Activated T-helper 1 cell treated with Interleukin-2 at 50 U/mL for 16 hours (primary cell): ENCODE measurements at places on chromosomes 11 and 22.

GRCh38 chr11:9362393-9362863, 22.0 kb upstream of the IPO7 start:
- DNase-seq, result no peak

GRCh38 chr11:17351172-17351509, 459 bp upstream of the NCR3LG1 start:
- DNase-seq, result no peak

DNA sequence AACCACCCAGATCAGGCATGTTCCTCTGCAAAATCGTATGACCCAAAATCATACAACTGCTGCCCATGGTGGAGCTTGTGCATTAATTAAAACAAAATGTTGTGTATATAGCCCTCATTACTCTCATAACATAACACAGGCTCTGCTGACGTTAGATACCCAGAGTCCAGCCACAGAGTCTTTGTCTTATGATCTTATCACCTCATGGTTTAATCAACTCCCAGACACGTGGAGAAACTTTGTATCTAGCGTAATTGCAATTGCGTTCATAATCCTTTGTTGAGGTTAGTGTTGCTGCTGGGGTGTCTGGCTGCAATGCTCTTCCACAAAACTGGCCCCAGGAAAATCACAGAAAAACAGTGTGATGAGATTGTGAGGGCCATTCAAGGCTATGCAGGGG, 5.0 kb upstream of the APOL1 start:
- DNase-seq, result no peak

DNA sequence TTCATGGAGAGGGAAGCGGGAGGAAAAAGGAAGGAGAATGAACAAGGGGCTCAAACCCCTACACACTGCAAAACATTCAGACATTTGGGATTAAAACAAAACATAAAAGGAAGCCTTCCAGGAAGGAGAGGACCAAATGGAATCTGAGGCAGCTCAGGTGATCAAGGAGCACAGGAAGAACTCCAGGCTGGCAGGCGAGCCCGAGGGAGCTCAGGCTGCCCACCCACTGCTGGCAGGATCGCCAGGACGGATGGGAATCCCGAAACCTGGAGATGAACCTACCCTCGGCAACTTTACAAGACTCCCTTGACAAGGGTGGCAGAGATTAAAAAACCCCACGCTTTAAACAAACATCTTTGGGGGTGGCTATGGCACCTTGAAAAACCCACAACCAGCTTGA, 5.0 kb upstream of the PYGM start:
- DNase-seq, result no peak

DNA sequence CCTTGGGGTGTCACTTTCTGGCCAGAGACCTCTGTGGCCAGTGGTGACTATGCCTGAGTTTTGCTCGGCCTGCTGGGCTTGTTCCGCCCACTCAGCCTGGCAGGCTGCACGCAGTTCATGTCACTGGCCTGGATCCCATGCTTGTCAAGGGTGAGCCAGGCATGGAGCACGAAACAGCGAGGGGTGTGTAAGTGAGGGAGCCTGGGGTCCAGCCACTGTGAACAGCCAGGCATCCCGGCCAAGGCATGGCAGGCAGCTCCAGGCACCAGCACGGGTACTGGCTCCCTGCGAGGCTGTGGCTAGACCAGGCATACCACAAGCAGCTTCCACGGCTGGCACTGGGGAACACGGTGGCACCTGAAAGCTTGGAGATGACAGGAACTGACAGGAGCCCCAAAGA, 214.3 kb downstream of the LRRC4C start:
- no peak for DNase-seq

DNA sequence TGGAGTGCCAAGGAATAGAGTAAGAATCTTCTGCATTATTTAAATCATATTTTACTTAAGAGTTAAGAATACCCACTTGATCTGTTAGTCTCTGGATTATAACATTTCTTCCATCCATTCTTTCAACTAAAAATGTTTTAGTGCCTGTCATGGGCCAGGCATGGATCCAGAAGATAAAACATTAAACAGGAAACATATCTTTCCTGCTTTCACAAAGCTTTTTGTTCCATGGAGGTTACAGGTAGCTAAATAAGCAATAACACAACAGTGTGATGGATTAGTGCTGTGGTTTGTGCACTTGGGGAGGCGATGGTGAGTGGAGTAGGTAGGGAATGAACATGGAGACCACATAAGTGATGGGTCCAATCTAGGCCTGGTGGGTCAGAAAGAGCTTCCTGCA, 258.5 kb downstream of the DDX10 start:
- DNase-seq, result no peak

- DNase-seq, result no peak
These were observed 151.3 kb downstream of the CADM1 start for GRCh38 chr11:115352805-115353485.

- no peak for DNase-seq
These were observed 8.5 kb upstream of the ACR start for GRCh38 chr22:50729391-50730012.

DNA sequence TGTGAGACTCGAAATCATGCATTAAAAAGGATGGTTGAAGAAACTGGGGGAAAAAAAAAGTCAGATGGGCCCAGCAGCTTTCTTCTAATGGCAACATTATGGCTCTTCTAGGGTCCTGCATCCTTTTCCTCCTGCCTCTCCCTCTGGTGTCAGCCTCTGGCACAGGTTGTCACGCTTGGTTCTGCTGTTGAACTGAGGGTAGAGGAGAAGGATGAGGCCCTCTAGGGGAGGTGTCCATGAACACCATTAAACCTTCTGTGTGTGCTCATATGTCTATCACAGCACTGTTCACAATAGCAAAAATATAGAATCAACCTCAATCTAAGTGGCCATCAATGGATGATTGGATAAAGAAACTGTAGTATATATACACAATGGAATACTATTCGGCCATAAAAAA, 36.0 kb downstream of the BUD13 start:
- DNase-seq, result no peak

DNA sequence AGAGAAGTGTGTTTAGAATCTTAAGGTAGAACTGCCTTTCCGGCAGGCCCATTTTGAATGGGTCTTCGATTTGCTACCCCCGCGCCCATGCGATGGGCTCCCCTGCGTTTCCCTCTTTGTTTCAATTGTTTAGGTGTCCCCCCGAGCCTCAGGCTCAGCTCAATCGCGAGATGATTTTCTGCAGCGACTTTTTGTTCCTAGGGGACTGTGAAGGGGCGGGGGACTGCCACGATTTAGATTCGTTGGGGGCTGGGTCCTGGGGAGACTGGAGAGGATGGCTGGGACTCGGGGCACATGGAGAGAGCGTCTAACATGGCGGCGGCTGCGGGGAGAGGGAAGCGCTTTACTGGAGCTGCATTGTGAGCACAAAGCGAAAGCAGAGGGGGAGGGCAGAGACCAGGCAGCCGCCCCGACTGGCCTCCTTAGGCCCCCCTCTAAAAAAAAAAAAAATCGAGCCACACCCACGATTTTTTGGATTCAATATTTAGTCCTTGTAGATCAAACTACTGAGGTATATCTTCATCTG, 1.7 kb downstream of the CAPRIN1 start:
- peak; percentile 52 for DNase-seq

DNA sequence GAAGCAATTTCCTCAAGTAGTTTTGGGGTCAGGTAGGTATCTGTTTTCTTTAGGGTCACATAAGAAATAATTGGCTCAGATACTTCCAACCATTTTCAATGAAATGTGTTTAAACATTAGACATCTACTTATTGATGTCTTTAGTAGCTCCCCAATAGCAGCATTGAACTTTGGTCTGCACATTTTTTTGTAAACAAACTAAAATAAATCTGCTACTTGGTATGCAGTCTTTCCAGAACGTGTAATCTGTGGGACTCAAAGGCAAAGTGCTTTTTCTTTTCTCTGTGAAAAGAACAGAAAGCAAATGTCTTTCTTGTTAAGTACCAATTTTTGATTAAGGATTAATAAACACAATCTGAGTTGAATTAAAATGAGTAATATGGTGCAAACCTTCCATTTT, 13.6 kb downstream of the SLC22A25 start:
- no peak for DNase-seq

DNA sequence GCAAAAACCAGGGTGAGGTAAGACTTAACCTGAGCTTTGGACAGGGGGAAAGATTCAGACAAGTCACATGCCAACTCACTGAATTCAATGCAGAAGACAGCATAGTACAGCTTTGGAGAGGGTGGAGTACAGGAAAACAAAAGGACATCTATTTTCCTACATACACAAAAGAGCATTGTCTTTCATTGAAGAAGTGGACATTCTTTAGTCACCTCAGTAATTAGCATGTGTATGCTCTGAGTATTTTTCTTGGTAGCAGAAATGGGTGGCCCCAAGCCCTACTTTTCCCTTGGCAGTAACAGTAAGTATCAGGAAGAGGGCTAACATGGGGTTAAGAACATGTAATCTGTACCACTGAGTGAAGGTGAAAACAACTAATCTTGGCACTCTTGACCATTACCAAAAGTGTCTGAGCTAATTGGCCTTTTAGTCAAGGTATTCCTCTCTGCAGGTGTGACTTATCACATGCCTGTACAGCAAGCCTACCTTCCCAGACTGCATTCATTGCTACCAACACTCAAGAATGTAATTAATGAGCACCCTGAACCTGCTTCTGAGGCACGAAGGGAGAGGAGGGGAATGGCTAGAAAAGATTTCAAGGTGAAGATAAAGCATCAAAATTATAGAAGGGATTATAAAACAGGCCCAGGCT, 33.9 kb downstream of the SYTL2 start:
- DNase-seq, result no peak

DNA sequence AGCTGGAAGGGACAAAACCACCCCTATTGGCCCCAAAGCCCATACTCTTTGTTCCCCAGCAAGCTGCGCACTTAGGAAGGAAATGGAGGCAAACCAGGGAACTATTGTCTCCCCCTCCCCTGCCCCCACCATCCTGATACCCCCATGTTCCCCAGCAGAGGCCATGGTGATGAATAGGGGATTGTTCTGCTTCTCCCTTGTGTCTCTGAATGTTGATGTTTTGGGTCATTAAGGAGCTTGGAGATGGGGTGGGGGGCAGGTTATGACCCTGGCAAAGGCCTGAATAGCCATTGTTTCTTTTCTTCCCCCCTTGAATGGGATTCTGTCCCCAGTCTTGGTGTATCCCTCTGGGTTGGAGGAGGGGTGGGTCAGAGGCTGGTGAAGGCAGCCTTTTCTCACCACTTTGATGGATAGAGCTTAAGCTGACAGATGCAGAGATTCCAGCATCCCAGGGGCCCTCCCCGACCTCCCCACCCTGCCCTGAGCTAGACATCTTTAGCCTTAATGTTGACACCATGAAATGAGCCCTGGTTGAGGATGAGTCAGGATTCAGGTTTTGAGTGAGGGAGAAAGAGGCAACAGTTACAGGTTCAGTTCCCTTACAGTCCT, 8.3 kb downstream of the DTX4 start:
- no peak for DNase-seq

GRCh38 chr11:99531468-99531867, 510.7 kb downstream of the CNTN5 start:
- no peak for DNase-seq

- no peak for DNase-seq
These were observed 1327.9 kb downstream of the TBC1D22A start for GRCh38 chr22:48090332-48090672.

DNA sequence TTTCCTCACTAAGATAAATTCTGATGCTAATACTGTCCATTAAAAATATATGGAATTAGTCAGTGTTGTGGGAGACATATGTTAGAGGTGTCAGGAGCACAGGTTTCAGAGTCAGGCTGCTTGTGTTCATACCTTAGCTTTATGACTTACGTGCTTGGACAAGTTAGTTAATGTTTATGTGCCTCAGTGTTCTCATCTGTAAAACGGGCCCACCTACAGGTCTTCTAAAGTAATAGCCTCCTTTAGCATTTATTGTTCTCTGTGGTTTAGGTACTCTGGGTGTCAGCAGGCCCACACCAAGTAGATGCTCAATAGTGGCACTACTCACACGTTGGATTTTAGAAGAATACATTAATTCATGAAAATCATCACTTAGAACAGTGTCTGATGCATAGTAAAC, 308.7 kb upstream of the ZC3H12C start:
- DNase-seq, result no peak
